ENCODE measurements at places on chromosomes 13 and 19.

GRCh38 chr19:29277102-29277501, 64.2 kb upstream of the UQCRFS1 start:
- no peak for DNase-seq

GRCh38 chr13:48731957-48732569, 78.3 kb downstream of the CYSLTR2 start:
- DNase-seq = no peak

- no peak for DNase-seq
Measured at GRCh38 chr13:47794963-47795362, 206.1 kb downstream of the SUCLA2 start.

- DNase-seq = no peak
Measured at GRCh38 chr13:28356561-28357021, 138.3 kb downstream of the FLT1 start.

DNA sequence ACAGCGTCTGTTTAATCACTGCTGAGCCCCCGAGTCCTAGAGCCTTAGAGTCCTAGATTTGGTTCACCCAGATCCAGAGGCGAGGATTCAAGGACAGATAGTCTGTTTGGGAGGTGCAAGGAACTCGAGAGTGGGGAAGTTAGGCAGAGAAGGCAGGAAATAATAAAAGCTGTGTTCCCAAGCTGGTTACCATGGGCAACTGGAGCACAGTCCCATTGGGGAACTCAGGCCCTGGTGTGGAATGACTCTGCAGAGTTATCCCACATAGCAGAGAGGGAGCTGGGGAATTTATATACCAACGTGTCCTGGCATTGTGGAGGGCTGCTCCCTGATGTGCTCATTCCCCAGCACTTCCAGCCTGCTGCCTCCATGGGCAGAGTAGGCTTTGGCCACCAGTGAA, 9.7 kb downstream of the IGSF23 start:
- DNase-seq = no peak

DNA sequence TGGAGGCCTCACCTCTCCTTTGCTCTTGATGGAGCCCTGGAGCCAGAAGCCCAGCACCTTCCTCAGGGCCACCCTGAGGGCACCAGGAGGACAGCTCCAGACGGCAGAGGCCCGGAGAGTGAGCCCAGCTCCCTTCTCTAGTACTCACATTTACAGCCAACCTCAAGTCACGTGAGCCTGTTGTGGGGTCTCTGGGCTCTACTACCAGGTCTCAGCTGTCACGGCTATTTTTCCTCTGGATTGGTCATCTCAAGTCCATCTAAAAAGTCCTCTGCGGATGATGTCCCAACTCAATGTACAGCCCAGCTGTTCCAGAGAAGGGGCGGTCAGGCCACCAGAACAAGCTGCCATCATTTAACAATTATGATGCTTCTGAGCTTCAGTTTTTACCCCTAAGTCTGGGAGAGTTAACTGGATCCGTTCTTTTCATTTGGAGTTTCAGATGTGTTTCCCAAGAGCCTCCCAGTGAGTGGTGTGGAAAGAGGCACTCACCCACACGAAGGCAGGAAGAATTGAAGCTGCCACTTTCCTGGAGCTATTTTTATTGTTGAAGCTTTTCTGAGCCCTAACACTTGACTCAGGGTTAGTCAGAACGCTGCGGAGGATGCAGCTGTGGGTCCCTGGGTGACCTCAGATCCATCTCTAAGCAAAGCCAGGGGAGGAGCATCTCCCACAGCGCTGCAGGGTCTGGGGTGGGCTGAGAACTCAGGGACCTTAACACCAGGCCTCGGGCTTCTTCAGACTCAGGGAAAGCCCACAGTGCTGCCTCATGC, 143.5 kb upstream of the UBL3 start:
- peak; percentile 62 for DNase-seq

Data from esophagus muscularis mucosa (tissue), 4 donors.